Endothelial cell of umbilical vein (primary cell): ENCODE measurements at places on chromosomes 11 and 22. TPM values are rescaled to one million over a fixed set of nuclear protein-coding genes. Genes with fewer than 3 reads are reported as not detected.

GRCh38 chr22:47620391-47620790, 857.9 kb downstream of the TBC1D22A start:
- H3K4me1 ChIP-seq: no peaks in the 10 kb centered on the region
- no peak overlapping the region for H3K4me3 ChIP-seq
- H3K27me3 ChIP-seq: no peaks in the 10 kb centered on the region
- H3K36me3 ChIP-seq: no peaks in the 10 kb centered on the region
- no peak for DNase-seq

DNA sequence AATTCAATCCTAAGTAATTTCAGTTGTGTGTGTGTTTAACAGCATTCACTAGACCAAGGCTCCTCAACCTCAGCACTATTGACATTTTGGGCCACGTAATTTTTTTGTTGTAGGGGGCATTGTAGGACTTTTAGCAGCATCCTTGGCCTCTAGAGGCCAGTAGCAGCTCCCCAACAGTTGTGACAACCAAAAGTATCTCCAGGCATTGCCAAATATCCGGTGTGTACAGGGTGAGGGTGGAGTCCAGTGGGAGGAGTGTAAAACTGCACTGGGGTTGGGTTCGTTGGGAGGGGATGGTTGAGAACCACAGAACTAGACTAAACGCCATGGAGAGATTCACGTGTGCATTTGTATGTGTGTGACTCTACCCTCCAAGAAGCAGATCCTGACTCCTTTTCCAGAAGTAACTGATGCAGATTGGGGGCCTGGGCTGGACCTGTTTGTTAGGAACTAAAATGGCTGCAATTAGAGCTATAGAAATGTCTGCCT, 5.9 kb upstream of the PHF21A start:
- H3K27me3 ChIP-seq: peaks cover 2% of the 10 kb centered on the region
- H3K4me3 ChIP-seq: no peak overlapping the region
- DNase-seq: no peak
- H3K27ac ChIP-seq: no peak overlapping the region

DNA sequence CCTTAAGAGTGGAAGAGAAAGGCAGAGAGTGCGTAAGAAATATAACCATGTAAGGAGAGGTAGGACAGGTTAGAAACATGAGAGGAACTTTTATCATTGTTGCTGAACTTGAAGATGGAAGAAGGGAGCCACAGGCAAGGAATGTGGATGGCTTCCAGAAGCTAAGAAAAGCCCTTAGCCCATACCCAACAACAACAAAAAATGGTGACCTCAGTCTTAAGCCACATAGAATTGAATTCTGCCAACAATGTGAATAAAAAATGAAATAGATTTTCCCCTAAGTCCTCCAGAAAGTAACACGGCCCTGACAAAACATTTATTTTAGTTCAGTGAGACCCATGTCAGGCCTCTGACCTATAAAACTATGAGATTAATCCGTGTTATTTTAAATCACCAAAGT, 767.3 kb downstream of the FAM181B start:
- no peaks in the 10 kb centered on the region for H3K27me3 ChIP-seq
- H3K4me3 ChIP-seq: no peak overlapping the region
- H3K4me1 ChIP-seq: no peaks in the 10 kb centered on the region

- H3K27me3 ChIP-seq: no peaks in the 10 kb centered on the region
- H3K4me3 ChIP-seq: no peak overlapping the region
- no peak overlapping the region for H3K27ac ChIP-seq
- H3K36me3 ChIP-seq: no peaks in the 10 kb centered on the region
Measured at GRCh38 chr11:41099654-41100053, 359.8 kb downstream of the LRRC4C start.

- DNase-seq: no peak
- no peaks in the 10 kb centered on the region for H3K4me1 ChIP-seq
- no peak overlapping the region for H3K4me3 ChIP-seq
Measured at GRCh38 chr11:64198511-64198910, 8.0 kb upstream of the FERMT3 start.

GRCh38 chr11:44255406-44256071, 54.4 kb downstream of the ALX4 start:
- H3K27me3 ChIP-seq: no peaks in the 10 kb centered on the region
- no peak overlapping the region for H3K4me3 ChIP-seq
- no peak for DNase-seq
- H3K27ac ChIP-seq: no peak overlapping the region

DNA sequence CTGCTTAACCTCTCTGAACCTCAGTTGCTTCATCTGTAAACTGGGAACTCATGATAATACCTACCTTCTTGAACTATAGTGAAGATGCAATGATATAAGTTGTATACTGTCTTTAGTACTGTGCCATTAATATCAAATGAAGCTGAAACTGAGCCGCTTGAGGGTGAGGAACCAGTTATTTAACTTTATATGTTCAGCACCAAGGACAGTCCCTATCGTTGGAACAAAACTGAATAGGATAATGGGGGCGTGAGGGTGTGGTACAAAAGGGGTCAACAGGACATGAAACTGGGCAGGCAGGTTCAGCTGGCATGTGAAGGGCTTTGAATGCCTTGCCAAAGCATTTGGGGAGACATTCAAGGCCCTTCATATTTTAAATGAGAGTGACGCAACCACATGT, 112.6 kb downstream of the C11orf91 start:
- no peaks in the 10 kb centered on the region for H3K27me3 ChIP-seq
- no peak overlapping the region for H3K4me3 ChIP-seq
- no peaks in the 10 kb centered on the region for H3K36me3 ChIP-seq
- DNase-seq: no peak

GRCh38 chr11:60370252-60370810, 8.0 kb upstream of the MS4A7 start:
- H3K36me3 ChIP-seq: no peaks in the 10 kb centered on the region
- peaks cover 16% of the 10 kb centered on the region for H3K4me1 ChIP-seq
- peak overlapping the region; percentile 35 for H3K27ac ChIP-seq
- H3K27me3 ChIP-seq: peaks cover 4% of the 10 kb centered on the region

DNA sequence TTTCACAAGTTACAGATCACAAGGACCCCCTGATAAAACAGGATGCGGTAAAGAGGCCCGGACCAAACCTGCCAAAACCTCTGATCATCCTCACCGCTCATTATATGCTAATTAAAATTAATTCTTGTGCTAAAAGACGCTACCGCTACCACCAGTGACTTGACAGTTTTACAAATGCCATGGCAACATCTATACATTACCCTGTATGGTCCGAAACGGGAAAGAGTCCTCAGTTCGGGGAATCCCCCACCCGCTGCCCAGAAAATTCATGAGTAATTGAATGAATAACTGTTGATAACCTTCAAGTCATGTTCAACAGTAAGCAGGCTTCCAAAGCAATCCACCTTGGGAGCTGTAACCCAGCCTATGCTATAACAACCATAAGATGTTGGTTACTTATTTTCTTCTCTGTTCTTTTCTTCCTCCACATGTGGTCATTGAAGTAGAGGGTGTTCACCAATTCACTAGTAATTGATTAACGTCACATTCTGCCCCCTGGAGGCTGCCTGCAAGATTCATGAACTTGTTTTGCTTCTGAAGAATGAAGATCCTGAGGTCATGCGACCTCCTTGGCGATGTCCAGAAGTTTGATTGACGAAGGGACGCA, 20.6 kb downstream of the APOBEC3H start:
- H3K27me3 ChIP-seq: peaks cover 29% of the 10 kb centered on the region
- no peak overlapping the region for H3K4me3 ChIP-seq
- no peaks in the 10 kb centered on the region for H3K36me3 ChIP-seq
- DNase-seq: peak; percentile 57

DNA sequence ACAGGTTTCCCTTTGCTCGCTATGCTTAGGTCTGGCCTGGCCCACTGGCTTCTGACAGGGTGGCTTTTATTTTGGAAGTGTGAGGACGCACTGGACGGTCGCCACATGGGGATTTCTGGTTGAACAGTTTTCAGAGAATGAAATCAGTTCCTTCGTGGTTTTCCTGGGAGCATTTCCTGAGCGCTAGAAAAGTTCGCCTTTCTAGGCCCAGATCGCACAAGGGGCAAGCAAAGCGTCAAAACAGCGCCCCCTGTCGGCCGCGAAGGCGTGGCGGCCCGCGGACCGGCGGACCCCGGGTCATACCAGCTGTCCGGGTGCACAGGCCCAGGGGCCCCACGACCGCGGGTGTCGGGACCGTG, 12.7 kb upstream of the CYP2R1 start:
- peak overlapping the region; percentile 66 for H3K4me3 ChIP-seq
- H3K36me3 ChIP-seq: no peaks in the 10 kb centered on the region
- peaks cover 18% of the 10 kb centered on the region for H3K4me1 ChIP-seq
- no peak overlapping the region for H3K27ac ChIP-seq

DNA sequence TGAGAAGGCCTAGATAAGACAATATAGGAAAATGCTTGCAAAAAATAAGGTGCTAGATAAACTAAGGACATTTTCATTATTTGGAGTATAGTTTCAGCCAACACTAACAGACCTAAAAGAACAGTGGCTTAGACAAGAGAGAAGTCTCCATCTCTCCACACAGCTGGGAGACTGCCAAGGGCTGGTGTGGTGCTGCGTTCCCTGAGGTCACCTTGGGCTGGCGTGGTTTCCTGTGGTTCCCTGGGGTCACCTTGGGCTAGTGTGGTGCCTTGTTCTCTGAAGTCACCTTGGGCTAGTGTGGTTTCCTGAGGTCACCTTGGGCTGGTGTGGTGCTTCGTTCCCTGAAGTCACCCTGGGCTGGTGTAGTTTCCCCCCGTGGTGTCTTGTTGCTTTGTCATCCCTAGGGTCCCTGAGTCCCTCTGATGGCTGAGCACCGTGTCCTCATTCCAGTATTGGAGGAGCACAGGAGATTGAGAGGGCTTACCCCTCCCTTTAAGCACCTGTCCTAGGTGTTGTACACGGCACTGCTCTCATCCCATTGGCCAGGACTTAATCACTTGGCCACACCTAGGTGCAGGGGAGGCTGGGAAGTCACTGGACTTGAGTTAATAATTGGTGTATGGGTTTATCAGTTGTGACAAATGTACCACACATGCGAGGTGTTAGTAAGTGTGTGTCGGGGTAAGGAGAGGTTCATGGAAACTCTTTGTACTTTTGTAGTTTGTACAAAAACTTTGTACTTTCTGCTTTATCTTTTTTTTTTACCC, 14.9 kb downstream of the SAMM50 start:
- peaks cover 13% of the 10 kb centered on the region for H3K36me3 ChIP-seq
- H3K4me3 ChIP-seq: no peak overlapping the region
- no peak for DNase-seq
- H3K4me1 ChIP-seq: no peaks in the 10 kb centered on the region
- H3K27ac ChIP-seq: no peak overlapping the region
- H3K27me3 ChIP-seq: no peaks in the 10 kb centered on the region

GRCh38 chr11:46832511-46833214, 13.4 kb downstream of the CKAP5 start:
- H3K27me3 ChIP-seq: no peaks in the 10 kb centered on the region
- H3K27ac ChIP-seq: no peak overlapping the region
- no peaks in the 10 kb centered on the region for H3K36me3 ChIP-seq
- no peaks in the 10 kb centered on the region for H3K4me1 ChIP-seq

DNA sequence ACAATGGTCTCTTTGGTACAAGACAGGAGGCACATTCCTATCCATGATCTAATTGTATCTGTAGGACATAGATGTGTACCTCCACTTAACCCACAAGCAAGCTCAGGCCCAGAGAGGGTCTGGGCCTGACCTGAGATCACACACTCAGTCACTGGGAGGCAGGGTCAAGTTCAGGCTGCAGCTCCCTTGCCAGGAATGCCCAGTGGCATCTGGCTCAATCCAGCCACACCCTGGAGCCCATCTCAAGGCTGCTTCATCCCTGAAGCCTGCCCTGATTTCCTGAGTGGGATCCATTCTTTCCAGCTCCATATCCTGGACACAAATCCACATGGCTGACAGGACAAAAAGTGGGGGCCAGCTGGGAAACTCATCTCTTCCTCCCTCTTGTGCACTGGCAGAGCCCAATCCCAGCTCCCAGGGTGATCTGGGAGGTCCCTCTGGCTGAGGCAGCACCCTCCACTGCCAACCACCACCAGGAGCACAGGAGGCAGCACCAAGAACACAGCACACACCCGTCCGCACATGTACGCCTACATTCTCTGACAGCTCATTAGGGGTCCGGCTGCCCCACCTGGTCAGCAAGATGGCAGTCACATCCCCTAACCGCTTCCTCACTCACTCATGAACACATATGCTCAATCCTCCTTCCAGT, 39.2 kb upstream of the KLHL35 start:
- no peak overlapping the region for H3K4me3 ChIP-seq
- no peak overlapping the region for H3K27ac ChIP-seq
- no peak for DNase-seq
- H3K4me1 ChIP-seq: peaks cover 51% of the 10 kb centered on the region
- H3K36me3 ChIP-seq: no peaks in the 10 kb centered on the region

DNA sequence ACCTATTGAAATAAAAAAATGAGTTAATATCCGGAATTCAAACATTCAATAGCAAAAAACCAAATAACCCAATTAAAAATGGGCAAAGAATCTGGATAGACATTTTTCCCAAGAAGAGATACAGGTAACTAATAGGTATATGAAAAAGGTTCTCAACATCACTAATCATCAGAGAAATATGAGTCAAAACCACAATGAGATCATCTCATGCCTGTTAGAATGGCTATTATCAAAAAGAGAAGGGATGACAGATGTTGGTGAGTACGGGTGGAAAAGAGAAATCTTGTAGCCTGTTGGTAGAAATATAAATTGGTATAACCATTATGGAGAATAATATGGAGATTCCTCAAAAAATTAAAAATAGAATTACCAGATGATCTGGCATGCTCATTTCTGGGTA, 26.9 kb upstream of the OR6M1 start:
- H3K27ac ChIP-seq: no peak overlapping the region
- H3K27me3 ChIP-seq: no peaks in the 10 kb centered on the region
- H3K4me3 ChIP-seq: no peak overlapping the region
- no peaks in the 10 kb centered on the region for H3K4me1 ChIP-seq
- DNase-seq: no peak

DNA sequence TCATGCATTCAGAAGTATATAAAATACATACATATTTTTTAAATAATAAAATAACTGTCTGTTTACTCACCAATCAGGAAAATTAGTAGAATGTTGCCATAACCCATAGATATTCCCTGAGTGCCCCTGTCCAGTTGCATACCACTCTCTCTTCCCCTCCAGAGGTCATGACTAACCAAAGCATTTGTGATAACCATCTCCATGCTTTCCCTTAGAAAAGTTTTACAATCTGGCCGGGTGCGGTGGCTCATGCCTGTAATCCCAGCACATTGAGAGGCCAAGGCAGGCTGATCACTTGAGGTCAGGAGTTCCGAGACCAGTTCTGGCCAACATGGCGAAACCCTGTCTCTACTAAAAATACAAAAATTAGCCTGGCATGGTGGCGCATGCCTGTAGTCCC, 33.2 kb upstream of the LDHA start:
- no peaks in the 10 kb centered on the region for H3K4me1 ChIP-seq
- H3K27me3 ChIP-seq: no peaks in the 10 kb centered on the region
- no peak for DNase-seq
- H3K27ac ChIP-seq: no peak overlapping the region
- H3K36me3 ChIP-seq: peaks cover 18% of the 10 kb centered on the region

Gene SLC37A4
- 19.9 and 21.5 TPM in 2 replicates for total RNA-seq

Gene P4HA3
- 15.0 and 26.9 TPM in 2 replicates for total RNA-seq

Gene MADD
- 36.8 and 38.5 TPM in 2 replicates for total RNA-seq

Gene LINC01488
- total RNA-seq: not detected in 2 replicates
